ENCODE measurements at places on chromosomes 2 and 18.

- DNase-seq, result no peak
These were observed 204.8 kb upstream of the PARD3B start for GRCh38 chr2:204340511-204340910.

DNA sequence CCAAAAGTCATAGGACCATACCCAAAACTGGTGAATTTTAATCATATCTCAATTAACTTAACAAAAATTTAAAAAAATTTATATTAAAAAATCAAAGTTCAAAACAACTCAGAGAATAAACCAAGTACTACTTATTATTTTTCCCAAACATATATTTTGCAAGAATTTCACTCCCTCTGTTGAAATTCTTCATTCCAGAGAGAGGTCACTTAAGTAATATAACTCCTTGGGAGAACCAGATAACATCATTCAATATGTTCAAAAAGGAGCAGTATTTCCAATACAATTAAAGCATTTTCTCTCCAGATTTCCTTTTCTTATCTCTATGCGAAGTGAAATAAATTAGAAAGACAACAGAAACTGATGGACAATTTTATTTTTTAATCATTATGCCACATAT, 165.9 kb upstream of the RND3 start:
- no peak for DNase-seq

GRCh38 chr18:50143294-50143693, 51.7 kb downstream of the MYO5B start:
- no peak for DNase-seq

- no peak for DNase-seq
These were observed 58.1 kb downstream of the DGKD start for GRCh38 chr2:233412405-233412804.
